ENCODE measurements at places on chromosomes 13 and 19. TPM values are rescaled to one million over a fixed set of nuclear protein-coding genes. Genes with fewer than 3 reads are reported as not detected.
A peak's percentile ranks its signal among the peaks of the same experiment; 100 is the strongest.

GRCh38 chr19:31102674-31103073, 246.6 kb downstream of the TSHZ3 start:
- DNase-seq: no peak
- H3K27me3 ChIP-seq: no peaks in the 10 kb centered on the region
- no peak overlapping the region for H3K4me3 ChIP-seq
- H3K36me3 ChIP-seq: no peaks in the 10 kb centered on the region
- H3K4me1 ChIP-seq: no peaks in the 10 kb centered on the region
- H3K27ac ChIP-seq: no peak overlapping the region

DNA sequence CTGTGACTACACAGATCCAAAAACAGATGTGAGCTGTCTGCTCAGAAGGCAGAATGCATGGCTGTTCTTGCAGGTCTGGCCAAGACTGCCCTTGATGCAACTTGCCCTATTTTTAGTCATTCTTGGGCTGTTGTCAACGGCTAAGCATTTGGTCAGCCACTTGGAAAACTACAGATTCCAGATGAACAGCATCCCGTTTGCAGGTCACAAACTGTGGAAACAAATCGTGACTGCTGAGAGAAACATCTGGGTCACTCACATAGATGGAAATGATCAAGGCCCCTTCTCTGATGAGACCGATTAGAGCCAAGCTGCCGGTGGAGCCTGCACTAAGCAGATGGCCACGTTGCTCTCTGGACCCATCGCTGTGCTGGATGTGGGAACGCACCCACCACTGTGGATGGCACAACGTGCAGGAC, 15.4 kb upstream of the METTL21C start:
- no peak for DNase-seq
- H3K36me3 ChIP-seq: no peaks in the 10 kb centered on the region
- no peak overlapping the region for H3K4me3 ChIP-seq
- peaks cover 37% of the 10 kb centered on the region for H3K4me1 ChIP-seq
- H3K27ac ChIP-seq: no peak overlapping the region

DNA sequence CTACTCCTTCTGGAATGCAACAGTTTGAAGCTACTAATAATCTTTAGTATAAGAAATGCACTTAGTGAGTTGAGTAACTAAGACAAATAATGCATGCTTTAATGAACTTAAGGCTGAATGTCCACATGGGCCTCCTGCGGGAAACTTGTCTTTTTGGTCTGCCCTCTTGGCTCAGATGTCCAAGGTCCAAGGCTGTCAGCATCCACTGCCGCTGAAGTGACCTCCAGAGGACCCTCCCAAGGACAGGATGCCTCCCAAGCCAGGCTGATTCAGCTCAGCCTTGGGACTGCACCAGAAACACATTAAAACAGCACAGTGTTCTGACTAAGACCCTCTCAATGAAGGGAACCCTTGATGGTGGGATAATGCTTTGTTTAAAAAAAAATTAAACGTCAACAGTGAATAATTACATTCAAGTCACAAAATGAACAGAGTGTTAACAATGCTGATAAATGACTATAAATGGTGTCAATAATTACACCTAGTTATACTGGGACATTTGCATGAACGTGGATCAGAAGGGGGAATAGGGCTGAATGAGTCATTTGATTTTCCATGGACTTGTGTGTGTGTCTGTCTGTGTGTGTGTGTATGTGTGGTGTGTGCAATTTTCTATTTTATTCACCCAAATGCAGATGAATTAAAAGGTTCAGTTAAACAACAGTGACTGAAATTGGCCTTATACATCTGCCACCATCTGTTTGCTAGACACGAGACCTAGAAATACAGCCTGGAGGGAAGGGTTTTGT, 150.5 kb downstream of the COL4A1 start:
- H3K4me3 ChIP-seq: no peak overlapping the region
- no peak for DNase-seq
- H3K27me3 ChIP-seq: no peaks in the 10 kb centered on the region
- H3K27ac ChIP-seq: no peak overlapping the region

DNA sequence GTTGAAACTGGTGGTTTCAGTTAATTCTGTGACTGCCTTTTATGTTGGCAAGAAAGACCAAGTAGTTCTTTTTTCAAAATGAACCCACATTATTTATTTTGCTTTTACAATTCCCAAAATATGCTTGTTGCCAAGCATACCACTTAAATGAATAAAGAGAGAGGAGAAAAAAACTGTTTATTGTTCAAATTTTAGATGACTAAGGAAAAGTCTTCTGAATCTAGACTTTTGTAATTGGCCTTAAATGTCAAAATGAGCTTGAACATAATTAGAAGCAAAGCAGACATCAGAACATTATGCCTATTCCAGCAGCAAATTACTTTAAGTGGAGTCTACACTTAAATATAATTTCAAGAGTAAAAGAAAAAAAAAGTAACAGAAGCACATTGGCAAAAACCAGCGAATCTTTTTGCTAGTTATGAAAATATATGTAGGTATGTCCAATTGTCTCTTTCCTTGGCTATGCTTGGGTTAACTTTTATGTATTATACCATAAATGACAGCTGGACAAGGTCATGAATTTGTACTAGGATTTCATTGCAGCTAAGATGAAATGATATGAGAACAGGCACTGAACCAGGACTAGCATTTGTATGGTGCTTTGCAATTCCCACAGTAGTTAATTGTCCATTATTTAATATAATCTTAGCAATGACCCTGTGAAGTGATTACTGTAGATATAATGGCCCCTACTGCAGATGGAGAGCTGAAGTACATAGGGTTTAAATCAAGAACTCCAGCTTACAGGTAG, 211.9 kb downstream of the NALCN start:
- H3K36me3 ChIP-seq: no peaks in the 10 kb centered on the region
- H3K27ac ChIP-seq: no peak overlapping the region
- DNase-seq: no peak
- no peaks in the 10 kb centered on the region for H3K4me1 ChIP-seq
- H3K4me3 ChIP-seq: no peak overlapping the region

- H3K27me3 ChIP-seq: peaks cover 23% of the 10 kb centered on the region
- no peaks in the 10 kb centered on the region for H3K4me1 ChIP-seq
- peak overlapping the region; percentile 64 for H3K27ac ChIP-seq
- H3K4me3 ChIP-seq: peak overlapping the region; percentile 43
Observed at GRCh38 chr13:110297766-110298504, 9.0 kb downstream of the COL4A1 start.

The ZNF583 gene
- 4.3 TPM for total RNA-seq

- no peaks in the 10 kb centered on the region for H3K36me3 ChIP-seq
- no peak overlapping the region for H3K4me3 ChIP-seq
- H3K27me3 ChIP-seq: peaks cover 23% of the 10 kb centered on the region
- no peak for DNase-seq
- peak overlapping the region; percentile 10 for H3K27ac ChIP-seq
- peaks cover 3% of the 10 kb centered on the region for H3K4me1 ChIP-seq
Observed at GRCh38 chr13:31094331-31095015, 67.2 kb downstream of the HSPH1 start.

The C19orf18 gene
- not detected for total RNA-seq

DNA sequence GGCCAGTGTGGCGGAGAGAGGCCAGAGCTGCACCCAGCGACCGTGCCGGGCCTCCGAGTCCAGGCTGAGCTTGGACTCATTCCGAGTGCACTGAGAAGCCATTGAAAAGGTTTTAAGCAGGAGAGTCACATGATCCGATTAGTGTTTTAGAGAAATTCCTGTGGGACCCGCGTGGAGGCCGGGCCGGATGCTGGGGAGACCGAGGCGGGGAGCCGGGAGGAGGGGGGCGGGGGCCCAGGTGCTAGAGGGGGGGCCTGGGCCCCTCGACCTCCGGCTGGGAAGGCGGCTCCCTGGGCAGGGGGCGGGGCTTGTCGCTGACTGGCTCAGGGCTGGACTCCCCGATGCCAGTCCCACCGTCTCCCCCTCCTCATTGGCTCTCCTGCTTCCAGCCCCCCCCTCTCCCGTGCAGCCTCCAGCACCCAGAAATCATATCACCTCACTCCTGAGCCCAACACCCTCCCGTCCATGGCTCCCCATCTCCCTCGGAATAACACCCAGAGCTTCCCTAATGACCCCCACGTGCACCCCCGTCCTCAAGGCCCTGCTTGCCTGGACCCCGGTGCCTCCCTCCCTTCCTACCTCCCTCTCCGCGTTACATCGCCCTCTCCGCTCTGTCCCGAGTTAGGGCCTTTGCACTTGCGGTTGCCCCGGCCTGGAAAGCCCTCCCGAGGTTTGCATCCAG, 5.2 kb upstream of the ZNF579 start:
- peaks cover 25% of the 10 kb centered on the region for H3K4me1 ChIP-seq
- H3K36me3 ChIP-seq: no peaks in the 10 kb centered on the region
- H3K4me3 ChIP-seq: peak overlapping the region; percentile 13
- no peak for DNase-seq
- H3K27ac ChIP-seq: no peak overlapping the region
- no peaks in the 10 kb centered on the region for H3K27me3 ChIP-seq

GRCh38 chr13:32838945-32839344, 177.3 kb upstream of the KL start:
- peak overlapping the region; percentile 54 for H3K27ac ChIP-seq
- H3K27me3 ChIP-seq: no peaks in the 10 kb centered on the region
- H3K4me1 ChIP-seq: peaks cover 19% of the 10 kb centered on the region
- DNase-seq: no peak
- no peaks in the 10 kb centered on the region for H3K36me3 ChIP-seq

Data from esophagus squamous epithelium (tissue), 5 donors.